ENCODE measurements at places on chromosomes 1 and 21. TPM values are rescaled to one million over a fixed set of nuclear protein-coding genes. Genes with fewer than 3 reads are reported as not detected.
A peak's percentile ranks its signal among the peaks of the same experiment; 100 is the strongest.

DNA sequence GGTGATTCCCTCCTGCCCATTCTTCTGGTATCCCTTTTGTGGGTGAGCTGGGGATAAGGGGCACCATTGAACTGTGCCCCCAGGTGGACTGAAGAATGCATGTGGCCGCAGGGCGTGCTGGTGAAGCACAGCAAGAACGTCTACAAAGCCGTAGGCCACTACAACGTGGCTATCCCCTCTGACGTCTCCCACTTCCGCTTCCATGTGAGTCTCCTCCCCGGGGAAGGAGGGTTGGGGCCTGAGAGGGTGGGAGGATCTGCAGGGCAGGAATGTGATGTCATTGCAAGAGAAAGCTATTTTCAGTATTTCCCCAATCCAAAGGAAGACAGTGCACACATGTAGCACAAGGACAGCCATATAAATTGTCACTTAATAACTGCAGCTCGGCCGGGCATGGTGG is 7.5 kb upstream of the KPNA6 start:
- H3K27me3 ChIP-seq, result no peaks in the 10 kb centered on the region
- H3K27ac ChIP-seq, result peak overlapping the region; percentile 38
- peaks cover 12% of the 10 kb centered on the region for H3K36me3 ChIP-seq

DNA sequence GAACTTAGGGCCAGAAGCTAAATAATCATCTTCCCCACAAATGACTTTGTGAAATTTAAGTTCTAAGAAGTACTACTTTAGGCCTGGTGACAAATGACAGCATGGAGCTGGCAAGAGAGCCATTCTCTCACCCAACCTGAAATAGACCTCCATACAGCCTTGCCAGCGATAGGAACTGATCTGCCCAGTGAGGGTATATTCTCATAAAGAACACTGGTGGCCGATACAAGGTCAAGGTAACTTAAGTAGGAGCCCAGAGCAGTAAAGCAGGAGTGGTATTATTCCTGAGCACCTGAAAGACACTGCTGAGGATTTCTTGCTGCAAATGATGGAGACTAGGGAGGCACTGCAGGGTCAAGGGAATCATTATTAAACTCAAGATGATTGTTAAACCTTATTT is 2.6 kb upstream of the TTLL7 start:
- H3K4me1 ChIP-seq, result peaks cover 6% of the 10 kb centered on the region
- no peak for DNase-seq
- H3K27me3 ChIP-seq, result no peaks in the 10 kb centered on the region
- H3K36me3 ChIP-seq, result no peaks in the 10 kb centered on the region
- H3K27ac ChIP-seq, result no peak overlapping the region

The IL12RB2 gene
- 0.22 TPM for total RNA-seq

The HOOK1 gene
- 30.9 TPM for total RNA-seq

DNA sequence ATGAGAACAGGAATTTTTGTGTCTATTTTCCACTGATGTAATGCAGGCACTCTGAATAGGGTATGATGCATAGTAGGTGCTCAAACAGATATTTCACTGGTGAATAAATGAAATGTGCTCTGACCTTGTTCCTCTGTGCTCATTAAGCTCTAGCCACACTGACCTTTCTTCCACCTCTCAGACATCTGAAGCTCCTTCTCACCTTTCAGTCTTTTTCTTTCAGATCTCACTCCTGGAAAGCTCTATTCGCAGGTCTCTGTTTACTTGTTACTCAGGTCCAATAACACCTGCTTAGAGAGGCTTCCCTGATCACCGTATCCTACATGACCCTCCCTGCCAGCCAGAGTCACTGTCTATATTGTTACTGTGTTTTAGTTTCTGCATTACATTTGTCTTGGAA is 59.2 kb upstream of the IVNS1ABP start:
- H3K27ac ChIP-seq, result no peak overlapping the region
- H3K4me1 ChIP-seq, result no peaks in the 10 kb centered on the region
- H3K36me3 ChIP-seq, result no peaks in the 10 kb centered on the region
- no peak overlapping the region for H3K4me3 ChIP-seq
- no peak for DNase-seq

DNA sequence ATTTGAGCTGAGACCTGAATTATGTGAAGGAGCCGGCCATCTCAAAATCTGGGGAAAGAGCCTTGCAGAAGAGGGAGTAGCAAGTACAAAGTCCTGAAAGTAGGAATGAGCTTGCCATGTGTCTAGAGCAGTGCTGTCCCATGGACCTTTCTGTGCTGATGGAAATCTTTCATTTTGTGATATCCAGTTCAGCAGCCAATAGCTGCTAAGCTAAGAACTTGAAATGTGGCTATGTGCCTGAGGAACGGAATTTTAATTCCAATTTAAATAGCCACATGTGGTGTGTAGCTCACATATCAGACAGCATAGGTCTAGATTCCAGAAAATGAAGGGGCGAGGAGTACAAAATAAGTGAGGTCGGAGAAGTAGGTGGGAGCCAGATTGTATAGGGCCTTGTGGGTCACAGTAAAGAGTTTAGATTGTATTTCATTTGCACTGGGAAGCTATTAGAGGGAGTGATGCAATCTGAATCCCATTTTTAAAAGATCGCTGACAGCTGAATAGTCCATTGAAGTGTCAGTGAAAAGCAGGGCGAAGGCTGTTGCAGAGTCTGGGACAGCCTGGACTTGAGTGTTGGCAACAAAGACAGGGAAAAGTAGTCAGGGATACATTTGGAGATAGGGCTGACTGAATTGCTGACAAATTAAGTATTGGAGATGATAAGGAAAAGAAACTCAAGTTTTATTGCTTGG is 80.3 kb downstream of the TMEM200B start:
- no peaks in the 10 kb centered on the region for H3K27me3 ChIP-seq
- no peak overlapping the region for H3K27ac ChIP-seq
- no peak for DNase-seq
- no peaks in the 10 kb centered on the region for H3K4me1 ChIP-seq
- no peak overlapping the region for H3K4me3 ChIP-seq

DNA sequence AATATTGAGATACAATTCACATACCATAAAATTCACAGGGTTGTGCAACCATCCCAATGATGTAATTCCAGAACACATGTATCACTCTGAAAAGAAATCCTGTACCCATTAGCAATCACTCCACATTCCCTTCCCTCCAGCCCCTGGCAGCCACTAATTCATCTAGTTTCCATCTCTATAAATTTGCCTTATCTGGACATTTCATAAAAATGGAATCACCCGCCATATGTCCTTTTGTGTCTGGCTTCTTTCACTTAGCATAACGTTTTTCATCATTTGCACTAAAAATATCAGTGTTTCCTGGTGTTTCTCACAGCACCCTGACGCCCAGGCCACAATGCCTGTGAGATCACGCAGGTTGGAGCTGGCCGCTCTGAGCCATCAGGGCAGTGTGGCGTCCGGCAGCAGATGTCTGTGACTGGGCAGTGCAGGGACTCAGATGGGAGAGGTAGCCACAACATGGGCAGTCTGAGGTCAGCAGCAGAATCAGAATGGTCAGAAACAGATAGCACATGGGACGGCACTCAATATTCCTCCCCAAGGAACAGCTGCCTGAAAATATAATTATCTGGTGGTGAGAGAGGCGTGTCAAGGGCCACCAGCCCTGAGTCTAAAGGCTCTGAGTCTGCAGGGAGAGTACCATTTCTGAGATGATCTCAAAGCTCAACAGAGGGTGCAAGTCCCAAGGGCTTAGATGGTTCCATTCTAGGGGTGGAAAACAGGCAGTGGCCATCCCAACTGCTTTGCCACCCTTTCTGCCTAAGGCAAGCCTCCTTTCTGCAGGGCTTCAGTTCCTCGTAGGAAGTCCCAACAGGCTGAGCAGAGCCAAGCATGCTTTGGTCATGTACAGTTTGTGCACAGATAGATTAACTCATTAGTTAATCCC is 129.4 kb upstream of the EDN2 start:
- H3K27me3 ChIP-seq, result no peaks in the 10 kb centered on the region
- H3K36me3 ChIP-seq, result no peaks in the 10 kb centered on the region
- H3K4me1 ChIP-seq, result no peaks in the 10 kb centered on the region
- DNase-seq, result no peak

The USH2A gene
- not detected for total RNA-seq

GRCh38 chr1:13948888-13949391 is 249.0 kb downstream of the PRDM2 start:
- no peaks in the 10 kb centered on the region for H3K4me1 ChIP-seq
- H3K4me3 ChIP-seq, result no peak overlapping the region
- no peak overlapping the region for H3K27ac ChIP-seq
- H3K36me3 ChIP-seq, result no peaks in the 10 kb centered on the region
- H3K27me3 ChIP-seq, result peaks cover 3% of the 10 kb centered on the region

- no peak for DNase-seq
- no peaks in the 10 kb centered on the region for H3K36me3 ChIP-seq
- H3K27me3 ChIP-seq, result no peaks in the 10 kb centered on the region
- no peak overlapping the region for H3K27ac ChIP-seq
- H3K4me1 ChIP-seq, result no peaks in the 10 kb centered on the region
These were observed 327.9 kb downstream of the TTLL7 start for GRCh38 chr1:83670909-83671565.

The OR6F1 gene
- not detected for total RNA-seq

The PEF1 gene
- total RNA-seq, result 37.6 TPM

GRCh38 chr1:42419126-42419821 is 36.5 kb downstream of the ZMYND12 start:
- H3K27ac ChIP-seq, result no peak overlapping the region
- DNase-seq, result no peak
- no peaks in the 10 kb centered on the region for H3K27me3 ChIP-seq
- H3K4me3 ChIP-seq, result no peak overlapping the region
- H3K36me3 ChIP-seq, result no peaks in the 10 kb centered on the region

The PODN gene
- total RNA-seq, result 0.22 TPM

The LRRN2 gene
- 3.2 TPM for total RNA-seq

DNA sequence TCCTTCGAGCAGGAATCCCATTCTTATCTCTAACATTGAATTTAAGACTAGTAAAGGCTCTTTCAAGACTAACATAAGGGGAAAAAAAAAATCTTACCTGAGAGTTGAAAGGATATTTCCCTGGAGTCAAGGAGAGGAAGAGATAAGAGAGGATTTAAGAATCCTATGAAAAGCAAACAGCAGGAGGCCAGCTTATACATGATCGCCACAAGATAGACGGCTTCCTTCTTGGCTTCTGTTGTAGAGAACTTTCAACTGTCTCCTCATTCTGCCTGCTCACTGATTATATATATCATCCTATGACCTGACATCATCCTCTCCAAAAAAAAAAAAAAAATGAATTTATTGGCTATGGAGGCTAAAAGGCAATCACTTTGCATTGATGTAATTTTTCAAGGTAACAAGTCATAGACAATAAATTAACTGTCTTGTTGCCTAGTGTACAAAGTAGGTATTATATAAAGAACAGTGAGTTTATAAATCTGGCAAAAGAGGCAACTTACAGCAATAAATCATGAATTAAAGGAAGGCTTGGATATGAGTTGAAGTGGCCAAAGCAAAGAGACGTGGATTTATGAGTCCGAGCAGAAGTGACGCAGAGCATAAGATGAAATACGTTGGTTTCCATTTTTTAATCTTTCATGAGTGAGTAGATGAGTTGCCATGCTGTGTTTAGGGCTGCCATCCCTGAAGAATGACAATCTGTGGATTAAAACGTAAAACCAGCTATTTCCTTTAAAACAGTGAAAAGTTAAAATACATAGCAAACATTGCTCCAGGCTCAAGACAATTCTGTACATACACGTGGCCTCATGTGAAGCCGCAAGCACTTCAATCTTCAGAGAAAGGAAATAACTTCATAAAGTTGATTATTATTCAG is at the start of gene UTS2:
Gene UTS2, minus strand, starts transcription at position 262 of the 880 bp plus-strand sequence. Its CDS starts 62 bp downstream, at position 200.
- no peaks in the 10 kb centered on the region for H3K36me3 ChIP-seq
- H3K4me1 ChIP-seq, result no peaks in the 10 kb centered on the region
- DNase-seq, result no peak
- H3K27me3 ChIP-seq, result no peaks in the 10 kb centered on the region
- no peak within 1 kb of the TSS for H3K27ac ChIP-seq

The S100A1 gene
- total RNA-seq, result 0.30 TPM

- no peaks in the 10 kb centered on the region for H3K4me1 ChIP-seq
- DNase-seq, result no peak
- no peaks in the 10 kb centered on the region for H3K36me3 ChIP-seq
- no peak overlapping the region for H3K27ac ChIP-seq
- H3K27me3 ChIP-seq, result no peaks in the 10 kb centered on the region
These were observed 29.2 kb downstream of the VASH2 start for GRCh38 chr1:212979340-212980122.

The FCRLB gene
- 1.0 TPM for total RNA-seq

The OXCT2 gene
- 3.7 TPM for total RNA-seq

GRCh38 chr1:40507973-40508372 is 594 bp upstream of the EXO5 start:
- H3K36me3 ChIP-seq, result no peaks in the 10 kb centered on the region
- no peaks in the 10 kb centered on the region for H3K27me3 ChIP-seq
- no peak overlapping the region for H3K27ac ChIP-seq
- H3K4me1 ChIP-seq, result no peaks in the 10 kb centered on the region
- peak overlapping the region; percentile 28 for H3K4me3 ChIP-seq

DNA sequence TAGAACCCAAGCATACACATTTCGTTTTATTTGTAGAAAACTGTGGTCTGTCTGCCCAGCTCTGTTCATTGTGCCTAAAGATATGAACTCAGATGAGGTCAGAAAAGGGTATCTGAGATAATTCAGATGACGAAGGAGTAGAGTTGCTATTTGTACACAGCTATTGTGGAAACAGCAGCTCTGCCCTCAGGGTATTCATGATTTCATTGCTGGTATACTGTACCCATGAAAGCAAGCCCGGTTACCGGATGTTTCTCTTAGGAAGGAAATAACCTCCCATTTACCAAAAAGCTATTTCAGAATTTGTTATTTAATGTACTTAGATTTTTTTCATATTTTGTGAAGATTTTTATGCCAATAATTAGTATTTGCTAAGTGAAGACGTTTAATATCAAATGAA is 37.8 kb downstream of the SMAP2 start:
- H3K36me3 ChIP-seq, result 0 out of 2 replicates have a peak, but pooled peaks cover 3% of the 10 kb centered on the region
- no peak for DNase-seq
- no peaks in the 10 kb centered on the region for H3K4me1 ChIP-seq
- no peak overlapping the region for H3K4me3 ChIP-seq

DNA sequence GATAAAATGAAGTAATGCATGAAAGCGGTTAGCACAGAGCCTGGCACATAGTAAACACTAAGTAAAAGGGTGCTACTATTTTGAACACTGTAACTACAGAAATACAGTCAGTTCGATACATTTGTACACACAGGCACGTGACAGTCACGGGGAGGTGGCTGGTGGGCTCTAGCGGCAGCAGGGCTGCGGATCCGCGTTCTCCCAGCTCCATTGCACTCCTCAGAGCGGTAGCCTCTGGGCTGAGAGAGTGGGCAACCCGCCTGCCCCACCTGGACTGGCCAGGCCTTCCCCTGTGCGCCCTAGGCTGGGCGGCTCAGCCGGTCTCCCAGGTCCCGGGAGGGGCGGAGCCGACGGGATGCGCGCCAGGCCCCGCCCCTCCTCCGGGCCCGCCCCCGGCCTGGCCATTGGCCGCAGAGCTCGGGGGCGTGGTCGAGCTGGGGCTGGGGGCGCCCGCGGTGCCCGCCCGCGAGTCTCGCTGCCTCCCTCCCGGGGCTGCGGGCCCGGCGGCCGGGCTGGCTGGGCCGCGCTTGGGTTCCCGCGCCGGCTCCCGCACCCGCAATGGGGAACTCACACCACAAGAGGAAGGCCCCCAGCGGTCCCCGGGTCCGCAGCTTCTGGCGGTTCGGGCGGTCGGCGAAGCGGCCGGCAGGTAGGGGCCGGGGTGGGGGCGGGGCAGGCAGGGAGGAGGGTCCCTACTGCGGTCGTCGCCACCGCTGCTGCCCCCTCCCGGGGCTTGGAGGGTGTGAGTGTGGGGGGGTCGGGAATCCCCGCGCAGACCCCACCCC is 51.2 kb upstream of the SYNC start:
- DNase-seq, result no peak
- H3K4me1 ChIP-seq, result peaks cover 25% of the 10 kb centered on the region
- no peak overlapping the region for H3K4me3 ChIP-seq

The PLA2G2F gene
- total RNA-seq, result 0.12 TPM

GRCh38 chr1:64590316-64590715 is 120.4 kb downstream of the CACHD1 start:
- DNase-seq, result no peak
- H3K36me3 ChIP-seq, result no peaks in the 10 kb centered on the region
- no peaks in the 10 kb centered on the region for H3K27me3 ChIP-seq
- H3K27ac ChIP-seq, result no peak overlapping the region
- H3K4me1 ChIP-seq, result no peaks in the 10 kb centered on the region

The CD84 gene
- 0.02 TPM for total RNA-seq

The NTRK1 gene
- 0.89 TPM for total RNA-seq

Data from HCT116 (cell line).